ENCODE measurements at places on chromosomes 1 and 21.
A peak's percentile ranks its signal among the peaks of the same experiment; 100 is the strongest.

GRCh38 chr21:26405735-26406361 is 167.2 kb downstream of the CYYR1 start:
- peak; percentile 88 for DNase-seq

DNA sequence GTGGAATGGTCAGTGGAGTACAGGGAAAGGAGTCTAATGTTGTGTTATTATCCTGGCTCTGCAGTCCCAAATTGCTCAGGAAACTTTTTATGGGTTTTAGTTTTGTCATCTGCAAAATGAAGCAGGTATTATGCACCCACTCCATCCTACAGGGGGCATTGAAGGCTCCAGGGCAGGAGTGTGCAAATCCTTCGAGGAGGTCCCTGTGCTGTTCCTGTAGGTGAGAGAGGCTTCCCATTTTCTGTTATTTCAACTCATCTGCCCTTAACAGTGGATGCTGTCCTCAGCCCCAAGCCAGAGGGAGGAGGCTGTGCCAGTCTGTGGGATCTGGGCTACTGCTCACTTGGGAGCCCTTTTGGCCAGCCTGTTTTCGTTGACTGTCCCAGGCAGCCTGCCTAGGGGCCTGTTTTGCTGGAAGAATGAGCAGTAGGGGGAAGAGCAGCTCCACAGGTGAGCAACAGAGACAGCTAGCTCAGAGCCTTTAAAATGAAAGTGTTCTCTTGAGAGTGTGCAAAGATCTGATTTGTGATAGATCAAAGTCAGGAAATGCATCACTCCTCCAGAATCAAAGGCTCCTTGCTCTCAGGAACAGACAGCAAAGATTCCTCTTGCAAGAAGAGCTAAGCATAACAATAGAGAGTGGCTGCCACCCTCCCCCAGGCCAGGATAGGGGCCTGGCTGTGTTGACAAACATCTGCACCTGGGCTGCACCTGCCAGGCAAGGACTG is 317.6 kb upstream of the PROX1 start:
- DNase-seq: no peak

DNA sequence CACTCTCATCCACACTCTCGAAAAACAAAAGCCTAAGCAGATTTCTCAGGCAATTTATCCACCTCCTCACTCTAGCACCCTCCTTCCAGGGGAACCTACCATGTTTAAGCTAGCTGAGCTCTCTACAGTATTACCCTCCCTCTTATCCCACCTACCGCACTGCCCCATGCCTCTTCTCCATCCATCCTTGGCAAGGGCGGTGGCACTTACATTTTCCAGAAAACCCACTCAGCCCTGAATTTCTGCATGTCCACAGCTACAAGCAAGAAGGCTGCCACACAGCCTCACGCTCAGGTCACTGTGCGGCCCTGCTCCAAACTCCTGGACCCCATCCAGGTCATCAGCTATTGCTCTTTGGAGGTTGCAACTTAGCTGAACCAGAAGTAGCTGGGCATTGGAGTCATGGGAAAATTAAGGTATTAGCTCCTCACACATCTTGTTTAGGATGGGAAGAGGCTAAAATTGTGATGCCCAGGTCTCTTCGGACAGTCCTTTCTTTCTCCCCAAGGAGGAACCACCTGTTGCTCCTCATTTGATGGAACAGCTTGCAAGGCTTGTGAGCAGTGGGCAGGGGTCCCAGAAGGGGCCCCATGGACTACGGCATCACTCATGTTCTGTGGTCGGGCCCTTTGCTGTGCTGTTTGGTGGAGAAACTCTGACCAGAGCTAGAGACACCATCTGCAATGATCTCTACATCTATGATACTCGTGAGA is 1.1 kb downstream of the KLHDC9 start:
- DNase-seq: no peak

GRCh38 chr1:12556368-12556930 is 61.6 kb downstream of the DHRS3 start:
- DNase-seq: peak; percentile 77

DNA sequence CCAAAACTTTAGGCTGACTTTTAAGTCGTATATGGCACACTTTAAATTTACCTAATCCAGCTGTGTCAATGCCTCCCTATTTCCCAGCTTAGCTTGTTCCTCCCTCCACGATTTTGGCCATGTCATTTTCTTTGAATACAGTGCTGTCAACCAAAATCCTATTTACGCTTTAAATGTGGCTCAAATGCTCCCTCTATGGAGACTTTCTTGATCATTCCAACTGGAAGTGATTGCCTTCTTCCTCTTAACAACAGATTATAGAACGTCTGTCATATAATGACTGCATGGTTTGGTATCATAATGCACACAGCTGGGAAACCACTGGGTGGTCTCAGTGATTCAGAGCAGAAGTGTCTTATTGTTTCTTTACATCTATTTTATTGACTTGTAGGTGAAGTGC is 18.9 kb upstream of the BATF3 start:
- DNase-seq: no peak

- DNase-seq: no peak
Observed at GRCh38 chr1:164629971-164630370, 71.0 kb downstream of the PBX1 start.

- peak; percentile 67 for DNase-seq
Observed at GRCh38 chr1:205630241-205630640, 1.6 kb downstream of the ELK4 start.

DNA sequence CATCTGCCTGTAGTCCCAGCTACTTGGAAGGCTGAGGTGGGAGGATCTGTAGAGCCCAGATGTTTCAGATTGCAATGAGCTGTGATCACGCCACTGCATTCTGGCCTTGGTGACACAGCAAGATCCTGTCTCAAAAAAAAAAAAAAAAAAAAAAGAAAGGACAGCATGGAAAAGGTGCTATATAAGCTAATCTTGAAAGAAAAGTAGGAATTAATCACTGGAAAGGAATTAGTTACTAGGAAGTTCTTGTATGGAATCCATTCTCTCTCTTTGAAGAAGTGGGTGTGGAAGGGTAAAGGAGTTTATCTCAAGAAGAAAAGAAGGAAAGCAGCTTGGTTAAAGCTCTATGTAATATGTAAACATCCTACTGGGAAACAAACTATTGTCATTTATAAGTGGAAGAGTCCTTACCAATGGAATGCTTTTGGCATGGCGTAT is 339.2 kb downstream of the DPYD start:
- DNase-seq: peak; percentile 41

DNA sequence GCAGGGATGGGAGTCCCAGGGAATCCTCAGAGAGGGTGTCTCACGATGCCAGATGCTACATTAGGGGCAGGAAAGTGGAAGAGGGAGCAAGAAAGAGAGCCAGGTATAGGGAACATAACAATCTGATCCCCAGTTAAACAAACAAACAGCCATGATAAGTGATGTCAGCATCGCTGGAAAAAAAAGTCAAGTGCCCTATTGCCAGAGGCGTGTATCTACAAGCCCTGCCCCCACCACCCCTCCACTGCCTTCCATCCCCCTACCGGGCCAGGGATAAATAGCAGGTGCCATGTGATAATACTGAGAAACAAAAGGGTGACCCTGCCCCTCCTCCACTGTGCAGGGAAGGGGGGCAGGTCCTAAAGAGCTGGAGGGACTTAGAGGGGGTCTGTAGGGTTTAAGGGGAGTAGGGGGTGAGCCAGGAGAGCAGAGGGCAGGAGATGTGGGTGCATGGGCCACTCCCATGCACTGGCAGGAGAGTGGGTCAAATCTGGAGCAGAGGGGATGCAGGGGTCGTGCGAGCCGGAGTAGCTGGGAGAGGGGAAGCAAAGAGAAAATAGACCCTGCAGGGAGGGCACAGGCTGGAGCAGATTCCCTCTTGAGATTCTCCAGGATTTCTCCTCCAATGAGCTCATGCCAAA is 3.4 kb downstream of the SLC26A9 start:
- DNase-seq: no peak

DNA sequence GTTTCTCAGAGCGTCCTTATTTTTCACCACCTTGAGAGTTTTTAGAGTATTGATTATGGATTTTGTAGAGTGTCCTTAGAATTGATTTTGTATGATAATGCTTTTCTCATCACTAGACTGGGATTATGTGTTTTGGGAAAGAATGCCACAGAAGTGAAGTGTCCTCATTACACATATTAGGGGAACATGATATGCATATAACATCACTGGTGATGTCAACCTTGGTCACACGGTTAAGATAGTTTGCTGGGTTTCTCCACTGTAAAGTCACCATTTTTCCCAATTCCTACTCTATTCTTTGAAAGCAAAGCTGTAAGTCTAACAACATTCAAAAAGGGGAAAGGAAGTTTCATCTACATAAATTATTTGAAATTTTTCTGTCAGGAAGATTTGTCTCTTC is 39.6 kb upstream of the PALMD start:
- no peak for DNase-seq

GRCh38 chr1:108071601-108072000 is 106.6 kb upstream of the VAV3 start:
- DNase-seq: no peak

DNA sequence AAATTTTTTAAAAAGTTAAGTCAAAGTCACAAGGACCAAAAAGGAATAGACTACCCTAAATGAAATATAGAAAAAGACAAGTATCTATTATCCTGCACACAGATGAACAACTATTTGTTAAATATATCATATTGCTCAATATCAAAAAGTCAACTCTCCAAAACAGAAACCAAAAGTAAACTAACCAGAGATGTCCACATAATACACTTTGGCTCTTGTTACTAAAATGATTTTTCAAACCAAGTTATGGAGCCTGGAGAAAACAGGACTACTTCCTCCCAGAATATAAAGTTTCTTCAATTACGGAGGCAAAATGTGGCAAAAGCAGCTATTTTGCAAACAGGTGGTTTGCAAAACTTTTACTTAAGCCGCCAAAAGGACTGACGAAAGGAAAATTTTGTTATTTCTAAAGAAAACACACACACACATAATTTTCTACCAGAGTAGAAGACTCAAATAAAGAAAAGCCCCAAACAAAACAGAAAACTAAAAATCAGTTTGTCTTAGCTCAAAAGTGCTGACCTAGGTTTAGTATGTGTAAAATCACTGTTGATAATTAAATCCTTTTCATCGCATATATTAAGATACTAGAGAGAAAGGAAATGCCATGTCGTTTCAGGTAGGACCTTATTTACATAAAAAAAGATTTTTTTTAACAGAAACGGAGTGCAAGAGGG is 1.1 kb downstream of the DPYD start:
- no peak for DNase-seq

DNA sequence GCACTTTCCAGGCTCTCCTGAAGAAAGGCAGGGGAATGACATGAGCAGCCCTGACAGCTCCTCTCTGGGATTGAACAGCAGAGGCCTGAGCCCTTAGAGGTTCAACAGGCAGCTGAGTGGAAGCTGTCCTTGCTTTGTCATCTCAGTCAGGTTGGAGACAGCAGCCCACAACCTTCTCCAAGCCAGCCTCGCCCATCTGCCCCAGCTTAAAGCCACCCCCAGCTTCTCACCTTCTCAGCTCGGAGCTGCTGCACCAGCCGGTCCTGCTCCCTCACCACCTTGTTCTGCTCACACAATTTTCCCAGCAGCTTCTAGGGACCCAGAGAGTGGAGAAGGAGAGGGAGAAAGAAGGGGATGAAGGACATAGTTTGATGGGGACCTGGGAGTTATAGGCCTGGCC is 35.2 kb upstream of the GOLT1A start:
- no peak for DNase-seq

DNA sequence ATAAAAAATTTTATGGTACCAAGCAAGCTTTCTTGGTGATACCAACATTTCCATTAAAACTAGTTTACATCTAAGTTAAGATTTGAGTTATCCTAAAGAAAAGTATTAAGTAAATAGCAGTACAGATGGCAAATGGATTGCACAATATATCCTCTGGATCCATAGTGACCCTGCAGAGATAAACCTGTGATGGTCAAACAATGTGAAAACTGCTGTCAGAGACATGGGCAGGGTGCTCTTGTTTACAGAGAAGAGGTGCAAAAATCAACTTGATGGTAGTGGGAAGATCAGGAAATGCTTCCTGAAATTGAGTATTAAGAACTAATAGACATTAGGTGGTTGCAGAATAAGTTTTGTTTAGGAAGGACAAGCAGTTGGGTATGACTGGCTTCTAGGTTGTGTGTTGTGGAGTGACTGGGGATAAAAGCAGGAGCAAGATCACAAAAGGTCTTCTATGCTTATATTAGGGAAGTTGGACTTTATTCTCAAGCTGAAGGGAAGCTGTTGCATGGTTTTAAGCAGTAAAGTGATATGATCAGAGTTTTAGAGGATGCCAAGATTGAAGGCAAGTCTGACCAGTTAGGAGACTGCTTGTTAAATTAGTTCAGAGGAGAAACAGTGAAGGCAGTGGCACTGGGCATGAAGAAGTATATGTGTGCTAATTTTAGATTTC is 9.9 kb downstream of the TTC3 start:
- no peak for DNase-seq

DNA sequence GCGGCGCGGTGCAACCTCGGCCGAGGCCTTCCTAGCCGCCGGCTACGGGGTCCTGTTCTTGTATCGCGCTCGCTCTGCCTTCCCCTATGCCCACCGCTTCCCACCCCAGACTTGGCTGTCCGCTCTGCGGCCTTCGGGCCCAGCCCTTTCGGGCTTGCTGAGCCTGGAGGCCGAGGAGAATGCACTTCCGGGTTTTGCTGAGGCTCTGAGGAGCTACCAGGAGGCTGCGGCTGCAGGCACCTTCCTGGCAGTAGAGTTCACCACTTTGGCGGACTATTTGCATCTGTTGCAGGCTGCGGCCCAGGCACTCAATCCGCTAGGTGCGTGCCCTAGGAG is 379 bp downstream of the PPCS start:
- peak; percentile 55 for DNase-seq

- DNase-seq: peak; percentile 91
Observed at GRCh38 chr1:206952171-206952570, 5.9 kb upstream of the PIGR start.

GRCh38 chr1:233304489-233305102 is 9.1 kb upstream of the PCNX2 start:
- DNase-seq: peak; percentile 39

- DNase-seq: no peak
Observed at GRCh38 chr21:15804247-15805005, 74.6 kb downstream of the USP25 start.

GRCh38 chr1:28193701-28194161 is 17.2 kb upstream of the PTAFR start:
- peak; percentile 67 for DNase-seq

DNA sequence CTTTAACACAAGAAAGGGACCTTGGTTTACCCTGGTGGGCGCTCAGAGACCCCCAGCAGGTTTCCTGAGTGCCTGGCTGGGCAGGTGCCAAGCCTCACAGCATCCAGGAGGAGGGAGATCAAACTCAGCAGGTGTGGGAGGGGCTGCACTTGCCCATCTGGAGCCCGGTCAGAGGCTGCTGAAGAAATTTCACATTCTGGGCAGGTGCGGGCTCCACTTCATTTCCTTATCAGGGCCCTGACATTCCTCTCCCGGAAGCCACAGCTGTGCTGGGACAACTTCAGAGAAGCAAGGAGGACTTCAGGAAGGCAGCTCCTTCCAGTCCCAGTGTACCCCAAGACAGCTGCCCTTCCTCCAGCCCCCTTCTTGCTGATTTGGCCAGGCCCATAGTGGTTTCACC is 82.9 kb downstream of the ITPKB start:
- no peak for DNase-seq

Measured in renal cortical epithelial cell (primary cell).